ENCODE measurements at places on chromosomes 4 and X. TPM values are rescaled to one million over a fixed set of nuclear protein-coding genes. Genes with fewer than 3 reads are reported as not detected.

Gene EVC2
- 3.3 TPM for total RNA-seq

Gene SEC31A
- total RNA-seq = 159 TPM

Gene SSX3
- not detected for total RNA-seq

Gene C4orf36
- total RNA-seq = not detected

Gene MTMR8
- 1.8 TPM for total RNA-seq

Gene PPEF1
- not detected for total RNA-seq

Gene TNIP3
- total RNA-seq = not detected

Gene SRPX
- total RNA-seq = 9.6 TPM

Gene TCEAL6
- not detected for total RNA-seq

Gene AFAP1
- 16.3 TPM for total RNA-seq
